ENCODE measurements at places on chromosomes 7 and 10.

DNA sequence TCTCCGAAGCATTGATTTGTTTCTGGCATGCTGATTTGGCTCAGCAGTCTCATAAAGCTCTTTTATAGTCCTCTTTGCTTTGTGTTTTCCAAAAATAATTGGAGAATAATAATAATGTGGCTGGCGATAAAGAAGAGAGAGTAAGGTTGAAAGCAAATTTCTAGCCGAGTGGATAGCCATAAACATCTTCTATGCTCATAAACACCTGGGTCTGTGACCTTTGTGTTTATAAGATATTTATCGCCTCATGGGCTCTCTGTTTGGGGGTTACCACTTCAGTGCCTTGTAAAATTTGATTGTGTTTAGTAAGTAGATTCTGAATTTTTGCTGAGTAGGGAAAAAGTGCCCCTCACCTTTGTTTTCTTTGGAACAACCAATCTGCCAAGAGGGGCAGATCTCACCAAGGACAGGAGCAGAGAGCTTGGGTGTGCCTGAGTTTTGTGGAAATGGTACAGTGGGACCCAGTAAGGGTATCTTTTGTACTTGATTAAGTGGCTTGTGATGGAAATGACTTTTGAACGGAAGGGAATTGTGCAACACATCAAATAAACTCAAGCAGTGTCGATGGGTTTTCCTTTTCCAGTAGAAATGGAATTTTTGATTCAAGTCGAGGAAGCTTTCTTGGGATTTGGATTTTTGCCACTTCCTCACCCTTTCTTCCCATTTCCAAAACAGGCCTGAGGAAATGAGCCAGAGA, 220.5 kb downstream of the AUTS2 start:
- DNase-seq, result no peak

- no peak for DNase-seq
Observed at GRCh38 chr7:80428161-80429054, 83.5 kb downstream of the GNAT3 start.

DNA sequence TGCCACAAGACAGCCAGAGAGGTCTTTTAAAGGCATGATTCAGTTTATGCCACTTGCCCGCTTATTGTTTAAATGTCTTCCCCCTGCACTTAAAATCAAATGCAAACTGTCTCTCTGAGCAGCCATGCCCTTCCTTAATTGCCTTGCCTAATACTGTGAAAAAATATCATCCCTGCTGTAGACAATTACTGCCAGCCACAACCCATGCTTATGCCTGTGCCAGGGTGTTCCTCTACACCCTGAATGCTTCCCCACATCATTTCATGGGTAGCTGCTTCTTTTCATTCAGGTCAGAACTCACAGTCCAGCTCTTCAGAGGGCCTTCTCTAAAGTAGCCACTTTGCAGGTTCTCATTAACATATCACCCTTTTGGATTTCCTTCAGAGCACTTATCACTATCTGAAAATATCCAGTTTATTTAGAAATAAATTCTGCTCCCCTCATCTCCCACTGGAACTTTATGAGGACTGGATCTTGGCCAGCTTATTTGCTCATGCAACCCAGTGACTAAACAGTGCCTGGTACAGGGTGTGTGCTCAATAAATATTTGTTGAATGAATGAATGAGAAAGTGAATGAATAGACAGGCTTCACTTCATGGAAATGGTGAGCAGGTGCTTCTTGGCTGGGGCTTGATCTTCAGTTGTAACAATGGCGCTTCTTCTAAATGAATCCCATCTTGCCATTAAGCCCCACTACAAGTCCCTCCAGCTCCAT, 162.4 kb upstream of the MDFIC start:
- DNase-seq, result no peak

- no peak for DNase-seq
Observed at GRCh38 chr10:129849452-129849750, 114.7 kb downstream of the EBF3 start.

GRCh38 chr10:128540781-128541761, 414.8 kb upstream of the MKI67 start:
- no peak for DNase-seq

Data from activated CD4-positive, alpha-beta T cell treated with anti-CD3 and anti-CD28 coated beads for 24 hours (primary cell).